ENCODE measurements at places on chromosomes 5 and 9.

- DNase-seq, result no peak
These were observed 849.3 kb downstream of the TLE1 start for GRCh38 chr9:80839821-80840675.

DNA sequence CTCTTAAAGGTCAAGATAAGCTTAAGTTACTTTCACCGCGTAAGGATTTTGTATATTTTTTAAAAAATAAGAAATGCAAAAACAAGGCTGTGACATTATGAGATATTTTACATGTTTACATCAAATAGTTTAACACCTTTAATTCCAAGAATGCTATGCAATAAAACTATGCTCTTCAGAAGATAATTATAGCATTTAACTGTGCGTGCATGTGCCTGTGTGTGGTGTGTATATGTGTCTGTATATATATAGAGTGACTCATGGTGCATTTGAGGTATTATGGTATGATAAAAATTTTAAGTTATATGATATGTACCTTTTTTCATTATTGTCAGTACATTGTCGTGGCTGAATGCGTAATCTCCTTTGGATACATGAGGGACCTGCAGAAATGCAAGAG, 539.3 kb downstream of the PDE4D start:
- DNase-seq, result no peak

DNA sequence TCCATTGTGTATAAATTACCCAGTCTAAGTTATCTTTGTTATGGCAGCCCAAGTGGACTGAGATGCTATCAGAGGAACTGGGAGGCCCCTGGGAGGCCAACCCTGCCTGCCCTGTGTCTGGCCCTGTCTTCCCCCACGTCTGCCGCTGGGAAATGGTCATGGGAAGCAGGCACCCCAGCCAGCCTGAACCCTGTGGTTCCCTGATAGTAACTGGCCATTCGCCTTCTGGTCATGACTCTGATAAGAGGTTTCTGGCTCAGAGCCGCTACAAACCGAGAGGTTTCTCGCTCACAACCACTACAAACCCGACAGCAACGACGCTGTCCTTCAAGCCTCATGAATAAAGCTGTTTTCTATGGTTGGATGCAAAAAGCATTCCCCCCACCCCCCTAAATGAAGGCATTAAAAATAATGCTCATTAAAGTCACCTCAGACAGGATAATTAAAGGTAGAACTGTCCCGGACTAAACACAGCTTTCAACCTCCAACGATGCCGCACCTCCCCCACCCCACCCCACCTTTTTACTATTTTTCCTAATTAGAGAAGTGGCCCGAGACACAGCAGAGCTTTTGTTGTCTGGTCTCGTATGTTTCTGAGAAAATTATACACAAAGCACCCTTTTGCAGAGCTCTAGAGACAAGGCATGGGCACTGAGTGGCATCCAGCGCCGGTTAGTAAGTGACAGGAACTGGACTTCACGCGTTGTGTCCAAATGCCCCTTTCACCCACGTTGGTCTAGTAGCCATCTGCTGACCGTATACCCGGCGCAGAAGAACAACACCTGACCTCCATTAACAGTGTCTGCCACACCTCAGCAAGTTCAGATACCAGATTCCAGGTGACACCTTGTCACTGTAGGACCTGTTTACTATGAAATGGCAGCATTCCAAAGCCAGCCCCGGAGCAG, 140.8 kb downstream of the COL23A1 start:
- no peak for DNase-seq

DNA sequence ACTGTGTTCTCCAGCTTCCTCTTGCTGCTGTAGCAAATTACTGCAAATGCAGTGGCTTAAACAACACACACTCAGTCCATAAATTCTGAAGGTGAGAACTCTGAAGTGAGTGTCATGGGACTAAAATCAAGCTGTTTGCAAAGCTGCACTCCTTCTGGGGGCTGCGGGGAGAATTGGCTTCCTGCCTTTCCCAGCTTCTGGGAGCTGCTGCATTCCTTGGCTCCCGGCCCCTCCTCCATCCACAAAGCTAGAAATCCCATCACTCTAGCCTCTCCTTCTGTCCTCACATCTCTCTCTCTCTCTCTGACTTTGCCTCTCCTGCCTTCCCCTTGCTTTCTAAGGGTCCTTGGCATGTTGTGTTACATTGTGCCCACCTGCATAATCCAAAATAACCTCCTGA, 14.2 kb upstream of the MED10 start:
- DNase-seq, result no peak

- no peak for DNase-seq
These were observed 93.8 kb downstream of the HSPA4 start for GRCh38 chr5:133145436-133146170.

DNA sequence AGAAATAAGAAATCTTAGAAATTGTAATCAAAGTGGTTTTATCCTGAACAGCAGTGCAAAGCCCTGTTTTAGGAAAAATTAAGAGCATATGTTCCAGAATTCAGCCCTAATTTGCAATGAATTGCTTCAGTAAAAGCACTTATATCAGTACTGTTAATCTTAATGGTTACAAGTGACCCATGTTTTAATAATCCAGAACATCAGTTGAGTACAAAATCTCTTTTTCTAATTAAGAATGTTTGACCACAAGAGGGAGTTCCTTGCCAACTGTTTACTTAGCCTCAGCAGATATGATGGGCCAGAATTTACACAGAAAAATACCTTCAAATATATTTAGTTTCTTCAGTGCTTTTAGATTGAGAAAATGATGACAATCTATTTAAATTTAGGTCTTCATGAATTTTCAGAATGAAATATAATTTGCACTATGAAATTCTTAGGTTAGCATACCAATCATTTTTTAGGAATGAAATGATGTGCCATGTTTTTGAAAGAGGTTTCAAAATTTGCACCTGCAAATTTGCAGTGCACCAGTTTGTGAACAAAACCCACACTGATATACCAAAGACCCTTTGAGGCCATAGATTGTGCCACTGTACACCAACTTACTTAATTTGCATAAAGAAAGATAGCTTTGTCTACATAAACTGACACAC, 926.3 kb upstream of the ARRDC3 start:
- no peak for DNase-seq

- DNase-seq, result peak; percentile 31
These were observed 27.7 kb downstream of the PPP3R2 start for GRCh38 chr9:101566904-101567724.

- no peak for DNase-seq
These were observed 38.6 kb upstream of the OLFM1 start for GRCh38 chr9:135048758-135049444.

GRCh38 chr5:180343110-180343830, 9.9 kb downstream of the GFPT2 start:
- DNase-seq, result no peak
